Putamen (tissue), 1 donor: ENCODE measurements at places on chromosomes 6 and 20.

DNA sequence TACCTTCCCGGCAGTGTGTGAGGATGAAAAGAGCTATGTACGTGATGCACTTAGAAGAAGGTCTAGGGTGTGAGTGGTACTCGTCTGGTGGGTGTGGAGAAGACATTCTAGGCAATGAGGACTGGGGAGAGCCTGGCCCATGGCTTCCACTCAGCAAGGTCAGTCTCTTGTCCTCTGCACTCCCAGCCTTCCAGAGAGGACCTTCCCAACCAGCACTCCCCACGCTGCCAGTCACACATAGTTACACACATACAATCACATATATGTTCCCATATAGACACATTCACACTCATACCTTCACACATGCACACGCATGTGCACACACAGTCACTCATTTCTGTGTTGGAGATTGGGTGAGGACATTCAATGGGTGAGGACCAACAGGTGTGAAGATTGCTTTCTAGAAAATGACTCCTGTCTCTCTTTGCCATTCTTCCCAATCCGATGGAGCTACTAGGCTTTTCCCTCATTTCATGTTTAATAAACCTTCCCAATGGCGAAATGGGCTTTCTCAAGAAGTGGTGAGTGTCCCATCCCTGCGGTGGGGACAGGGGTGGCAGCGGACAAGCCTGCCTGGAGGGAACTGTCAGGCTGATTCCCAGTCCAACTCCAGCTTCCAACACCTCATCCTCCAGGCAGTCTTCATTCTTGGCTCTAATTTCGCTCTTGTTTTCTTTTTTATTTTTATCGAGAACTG lies 30.4 kb downstream of the SRSF3 start:
- no peak for DNase-seq

DNA sequence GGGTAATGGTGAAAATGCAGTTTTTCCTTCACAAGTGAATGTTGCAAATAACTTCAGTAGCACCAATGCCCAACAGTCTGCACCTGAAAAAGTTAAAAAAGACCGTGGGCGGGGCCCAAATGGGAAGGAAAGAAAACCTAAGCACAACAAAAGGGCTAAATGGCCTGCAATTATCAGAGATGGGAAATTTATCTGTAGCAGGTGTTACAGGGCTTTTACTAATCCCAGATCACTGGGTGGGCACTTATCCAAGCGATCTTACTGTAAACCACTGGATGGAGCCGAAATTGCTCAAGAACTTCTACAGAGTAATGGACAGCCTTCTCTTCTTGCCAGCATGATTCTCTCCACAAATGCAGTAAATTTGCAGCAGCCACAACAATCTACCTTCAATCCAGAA lies 64.8 kb upstream of the SMIM8 start:
- DNase-seq: no peak

DNA sequence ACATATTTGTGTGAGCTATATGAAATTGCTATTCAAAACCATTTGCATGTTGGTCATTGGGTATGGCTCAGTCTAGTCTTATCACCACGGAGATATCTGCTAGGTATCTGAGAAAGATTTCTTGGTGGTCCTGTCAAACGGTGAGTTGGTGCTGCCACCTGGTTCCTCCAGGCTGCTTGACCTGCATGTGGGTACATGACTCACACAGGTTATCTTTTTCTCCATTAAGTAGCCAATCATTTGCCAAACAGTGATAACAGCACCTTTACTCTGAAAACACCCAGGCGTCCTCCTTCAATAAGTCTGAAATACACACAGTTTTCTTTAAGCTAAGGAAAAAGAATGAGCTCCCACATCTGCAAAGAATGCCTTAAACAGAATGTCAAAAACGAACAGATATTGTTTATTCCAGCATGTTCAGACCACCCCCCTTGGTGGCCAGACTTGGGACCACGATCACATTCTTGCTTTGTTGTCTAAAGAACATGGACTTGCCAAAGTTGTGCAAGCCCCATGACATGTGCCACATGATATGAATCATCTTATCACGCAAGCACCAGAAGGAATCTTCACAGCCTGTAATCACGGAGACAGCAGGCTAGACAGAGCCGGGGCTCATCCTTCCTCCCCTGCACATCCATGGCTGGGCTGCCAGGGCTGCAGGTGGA lies 200.7 kb upstream of the THBS2 start:
- DNase-seq: no peak

DNA sequence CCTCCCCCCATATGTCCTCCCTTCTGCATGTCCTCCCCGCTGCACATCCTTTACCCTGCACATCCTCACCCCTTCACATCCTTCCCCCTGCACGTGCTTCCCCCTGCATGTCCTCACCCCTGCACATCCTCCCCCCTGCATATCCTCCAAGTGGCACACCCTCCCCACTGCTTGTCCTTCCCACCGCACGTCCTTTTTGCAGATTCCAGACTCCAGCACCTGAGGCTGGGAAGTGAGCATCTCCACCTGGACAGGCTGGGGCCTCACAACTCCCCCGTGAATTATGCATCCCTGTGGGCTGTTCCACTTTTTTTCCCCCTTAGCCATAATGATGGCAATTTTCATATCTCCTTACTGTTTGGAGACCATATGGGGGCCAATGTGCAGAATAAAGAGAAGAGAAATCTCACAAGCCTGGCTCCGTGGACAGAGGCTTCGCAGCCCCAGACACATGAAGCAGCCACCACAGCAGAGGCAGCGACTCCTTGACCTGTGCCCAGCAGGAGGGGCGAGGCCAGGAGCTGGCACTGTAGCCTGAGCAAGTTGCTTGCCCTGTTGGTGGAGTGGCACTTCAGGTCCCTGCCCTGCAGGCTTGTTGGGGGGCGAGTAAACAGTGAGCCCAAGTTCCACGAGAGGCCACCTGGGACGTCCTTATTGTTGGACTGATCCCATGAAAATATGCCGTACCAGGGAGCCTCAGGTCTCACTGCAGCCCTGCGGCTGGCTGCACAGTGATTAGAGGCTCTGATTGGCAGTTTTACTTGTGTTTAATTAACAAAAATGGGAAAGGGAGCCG lies 113.1 kb downstream of the SYNDIG1 start:
- DNase-seq: no peak

DNA sequence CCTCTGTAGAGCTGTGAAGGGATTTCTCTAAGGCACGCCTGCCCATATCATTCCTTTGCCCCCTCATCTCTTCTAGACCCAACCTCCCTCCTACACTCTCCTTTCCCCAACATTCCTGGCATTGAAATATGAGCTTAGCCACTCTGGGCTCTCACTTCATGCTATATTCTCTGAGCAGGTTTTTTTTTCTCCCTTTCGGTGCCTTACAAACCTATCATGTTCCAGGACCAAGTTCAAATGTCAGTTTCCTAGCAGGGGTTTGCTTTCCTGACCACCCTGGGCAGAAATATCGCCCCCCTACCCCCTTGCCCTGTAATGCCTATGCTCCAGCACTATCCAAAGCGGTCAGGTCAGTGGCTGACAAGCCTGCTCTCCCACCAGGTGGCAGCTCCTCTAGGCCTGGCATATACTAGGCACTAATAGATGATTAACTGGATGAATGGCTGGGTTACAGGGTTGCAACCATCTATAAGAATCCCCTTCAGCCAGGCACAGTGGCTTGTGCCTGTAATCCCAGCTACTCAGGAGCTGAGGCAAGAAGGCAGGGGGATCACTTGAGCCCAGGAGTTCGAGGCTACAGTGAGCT lies 25.7 kb upstream of the AAR2 start:
- DNase-seq: no peak

DNA sequence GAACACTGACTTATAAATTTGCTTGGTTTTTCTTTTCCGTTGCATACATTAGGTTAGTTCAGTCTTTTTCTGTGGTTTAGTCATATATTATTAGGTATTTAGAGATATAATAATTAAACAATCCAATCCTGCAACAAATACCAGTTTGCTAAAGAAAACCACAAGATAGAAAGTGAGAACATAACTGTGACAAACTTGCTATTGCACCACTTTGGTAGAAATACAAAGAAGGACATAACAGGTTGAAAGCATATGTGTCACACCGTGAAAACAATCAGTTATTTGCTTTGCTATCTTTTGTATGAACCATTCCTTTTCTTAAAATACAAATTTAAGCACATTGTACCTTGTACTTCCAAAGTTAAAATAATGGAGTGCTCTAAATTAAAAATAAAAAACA lies 42.0 kb upstream of the KCNQ5 start:
- DNase-seq: no peak

GRCh38 chr6:776528-776931 lies 83.6 kb upstream of the EXOC2 start:
- no peak for DNase-seq

DNA sequence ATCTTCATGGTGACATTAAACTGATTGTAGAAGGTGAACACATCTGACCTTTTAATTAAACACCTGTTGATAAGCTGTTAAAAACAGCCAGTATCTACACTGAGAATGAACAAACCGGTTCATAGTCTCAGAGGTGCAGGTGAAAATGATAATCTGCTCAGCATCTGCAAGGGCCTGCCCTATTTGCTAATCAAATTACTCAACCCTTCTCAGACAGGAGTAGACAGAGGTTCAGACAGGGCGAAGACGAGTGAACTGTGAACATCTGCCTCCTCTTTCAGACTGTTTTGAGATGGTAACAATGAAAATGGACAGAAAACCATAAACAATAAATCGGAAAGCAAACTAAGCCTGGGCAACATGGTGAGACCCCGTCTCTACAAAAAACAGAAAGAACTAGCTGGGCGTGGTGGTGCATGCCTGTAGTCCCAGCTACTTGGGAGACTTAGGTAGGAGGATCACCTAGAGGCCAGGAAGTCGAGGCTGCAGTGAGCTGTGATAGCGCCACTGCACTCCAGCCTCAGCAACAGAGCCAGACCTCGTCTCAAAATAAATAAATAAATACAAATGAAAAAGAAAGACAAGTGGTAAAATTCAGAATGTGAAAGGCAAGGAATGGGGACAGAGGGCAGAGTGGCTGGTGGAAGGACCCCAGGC lies 55.9 kb downstream of the NINL start:
- DNase-seq: no peak

- DNase-seq: no peak
Observed at GRCh38 chr20:41533537-41534136, 84.5 kb downstream of the CHD6 start.

- no peak for DNase-seq
Observed at GRCh38 chr6:14489445-14489844, 371.9 kb downstream of the CD83 start.

DNA sequence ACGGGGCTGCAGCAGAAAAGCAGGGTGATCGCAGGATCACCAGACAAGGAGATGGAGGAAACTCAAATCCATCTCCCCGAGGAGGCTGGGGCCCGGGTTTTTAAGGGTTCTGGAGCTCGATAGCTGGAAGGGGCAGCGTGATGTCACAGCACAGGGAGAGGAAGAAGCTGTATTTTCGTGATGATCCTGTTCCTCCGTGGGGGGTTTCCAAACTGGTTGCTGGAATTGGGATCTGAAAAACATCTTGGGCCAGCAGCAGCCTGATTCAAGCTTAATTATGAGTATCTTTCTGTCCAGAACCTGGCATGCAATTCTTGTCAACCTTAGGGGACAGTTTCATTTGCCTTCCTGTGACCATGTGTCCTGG lies 4.1 kb downstream of the CST7 start:
- no peak for DNase-seq

DNA sequence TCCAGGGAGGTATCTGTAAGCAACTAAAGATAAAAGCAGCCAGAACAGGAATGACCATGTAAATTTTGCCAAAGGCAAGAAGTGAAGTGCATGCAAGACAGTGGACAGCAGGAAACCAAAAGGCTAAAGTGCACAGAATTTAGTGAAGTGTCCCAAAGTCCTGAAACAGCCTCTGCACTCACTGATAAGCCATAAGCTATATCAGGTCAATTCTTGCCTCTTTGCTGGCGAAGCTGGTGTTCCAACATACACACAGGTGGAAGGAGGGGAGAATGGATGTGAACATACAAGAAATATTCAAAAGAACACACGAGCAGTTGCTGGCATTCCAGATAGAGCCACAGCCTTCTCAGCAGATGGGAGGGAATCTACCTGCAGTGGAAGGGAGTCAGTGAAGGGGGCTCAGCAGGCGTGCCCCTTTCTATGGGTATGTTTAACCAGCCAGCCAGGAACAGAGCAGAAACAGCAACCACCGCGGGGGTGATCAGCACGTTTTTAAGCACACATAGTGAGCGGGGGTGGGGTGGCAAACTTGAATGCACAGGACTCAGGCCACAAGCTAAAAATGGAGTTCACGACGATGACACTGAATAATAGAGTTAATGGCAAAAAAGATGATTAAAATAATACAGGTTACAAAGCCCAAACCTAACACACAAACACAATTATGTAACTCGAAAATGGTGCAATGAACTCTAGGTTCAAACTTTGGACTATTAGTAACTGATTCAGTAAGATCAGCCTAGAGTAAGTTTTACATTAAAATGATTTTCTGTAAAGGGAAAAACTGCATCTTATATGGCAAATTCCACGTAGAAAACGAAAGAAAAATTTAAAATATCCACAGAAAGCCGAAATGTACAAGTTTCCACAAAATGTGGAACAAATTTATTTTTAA lies 1.2 kb downstream of the ECI2 start:
- no peak for DNase-seq

DNA sequence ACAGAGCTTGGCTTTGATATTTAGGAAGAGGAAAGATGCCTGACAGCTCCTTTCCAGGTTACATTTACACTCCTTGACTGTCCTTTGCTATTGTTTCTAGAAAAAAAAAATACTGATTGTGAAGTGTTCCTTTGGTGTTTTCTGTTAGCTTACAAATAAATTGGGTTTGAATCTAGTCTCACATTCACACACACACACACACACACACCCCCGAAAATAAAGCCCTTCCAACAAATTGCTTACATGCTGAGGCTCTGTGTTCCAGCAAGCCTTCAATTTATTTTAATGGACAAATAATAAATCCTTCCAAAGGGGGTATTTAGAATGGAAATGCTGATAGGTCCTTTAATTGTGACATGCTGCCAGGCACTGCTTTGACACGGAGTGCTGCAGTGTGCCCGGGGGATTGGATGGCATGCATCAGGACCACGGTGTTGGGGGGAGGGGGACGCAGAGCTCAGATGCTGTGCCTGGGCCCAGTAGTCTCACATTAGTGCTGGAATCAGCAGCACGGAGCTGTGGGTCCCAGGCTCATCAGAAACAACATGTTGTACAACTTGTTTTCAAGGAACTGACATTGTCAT lies 199.9 kb downstream of the CD83 start:
- no peak for DNase-seq

- DNase-seq: no peak
Observed at GRCh38 chr6:139895205-139895793, 520.9 kb upstream of the CITED2 start.

DNA sequence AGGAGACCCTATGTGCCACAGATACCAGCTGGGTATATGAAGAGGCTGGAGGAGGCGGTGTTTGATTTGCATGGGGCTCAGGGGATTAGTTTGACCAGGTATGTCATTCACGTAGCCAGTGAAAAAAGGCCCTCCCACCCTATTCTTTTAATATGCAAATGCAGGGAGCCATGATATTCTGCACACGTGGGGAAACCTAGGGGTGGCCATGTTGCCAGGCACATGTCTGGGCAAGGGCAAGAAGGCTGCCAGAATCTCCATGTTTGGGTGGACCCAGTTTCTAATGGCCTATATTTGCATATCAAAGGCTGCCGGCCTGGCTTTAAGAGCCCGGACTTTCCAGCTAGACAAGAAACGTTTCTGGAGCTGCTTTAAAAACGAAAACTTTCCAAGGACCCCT lies 60.4 kb downstream of the SOX4 start:
- DNase-seq: no peak

- no peak for DNase-seq
Observed at GRCh38 chr20:1959156-1959555, 34.7 kb downstream of the PDYN start.

- DNase-seq: no peak
Observed at GRCh38 chr6:109872968-109873545, 105.1 kb upstream of the GPR6 start.
